ENCODE measurements at places on chromosomes 5 and 9. TPM values are rescaled to one million over a fixed set of nuclear protein-coding genes. Genes with fewer than 3 reads are reported as not detected.

GRXCR2 gene
- not detected for total RNA-seq

ISL1 gene
- not detected for total RNA-seq

CCDC107 gene
- total RNA-seq, result 4.1 TPM

PCDHA10 gene
- not detected for total RNA-seq

SOHLH1 gene
- total RNA-seq, result 0.32 TPM

DBH gene
- total RNA-seq, result not detected

TSSK1B gene
- not detected for total RNA-seq

RGMB gene
- total RNA-seq, result 2.3 TPM

ARL14EPL gene
- total RNA-seq, result not detected

FOXD4L3 gene
- total RNA-seq, result not detected

NFIB gene
- 2.4 TPM for total RNA-seq

SH3GL2 gene
- total RNA-seq, result 0.04 TPM

PTGS1 gene
- 0.06 TPM for total RNA-seq

ANKRD31 gene
- total RNA-seq, result 0.09 TPM

ARAP3 gene
- not detected for total RNA-seq

SNCAIP gene
- not detected for total RNA-seq

CDC20B gene
- not detected for total RNA-seq

FUT7 gene
- total RNA-seq, result not detected

All from HepG2 (cell line).